Ovary (tissue), 10 donors: ENCODE measurements at places on chromosomes 7 and 10. TPM values are rescaled to one million over a fixed set of nuclear protein-coding genes. Genes with fewer than 3 reads are reported as not detected.

DNA sequence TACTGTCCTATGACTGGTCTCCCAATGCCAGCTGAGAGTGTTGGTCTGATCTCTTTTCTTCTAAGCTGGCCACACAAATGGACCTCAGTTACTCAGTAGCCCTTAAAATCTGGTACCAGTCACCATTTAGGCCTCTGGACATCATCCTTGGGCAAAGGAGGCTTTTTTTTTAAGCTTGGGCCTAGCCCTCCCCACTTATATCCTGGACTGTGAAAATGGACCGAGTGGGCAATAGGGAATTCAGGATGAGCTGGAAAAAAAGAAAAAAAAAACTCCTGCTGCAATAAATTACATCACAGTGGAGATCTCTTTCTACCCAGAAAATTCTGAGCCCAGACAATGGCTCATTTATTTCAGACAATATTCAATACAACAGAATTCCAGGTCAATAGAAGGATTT lies 68.4 kb downstream of the PARP12 start:
- peaks cover 6% of the 10 kb centered on the region for H3K4me1 ChIP-seq
- no peak overlapping the region for H3K4me3 ChIP-seq
- H3K27me3 ChIP-seq: no peaks in the 10 kb centered on the region
- H3K36me3 ChIP-seq: no peaks in the 10 kb centered on the region

DNA sequence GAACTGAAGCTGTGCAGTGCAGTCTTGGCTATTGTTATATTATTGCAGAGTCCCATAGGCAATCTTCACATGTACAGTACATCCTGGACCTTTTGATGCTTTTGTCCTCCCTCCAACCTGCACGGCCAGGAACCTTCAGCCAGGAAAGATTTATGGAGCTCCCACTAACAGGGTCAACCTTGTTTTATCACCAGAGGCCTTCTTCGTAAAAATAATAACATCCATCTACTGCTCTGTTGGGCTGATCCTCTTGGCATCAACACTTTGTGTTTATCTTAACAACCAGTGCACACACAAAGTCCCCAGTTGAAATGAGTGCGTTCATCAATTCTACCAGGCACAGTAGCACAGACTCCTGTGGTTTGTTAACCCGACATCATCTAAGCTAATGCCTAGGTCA lies 72.4 kb downstream of the AGMO start:
- no peak overlapping the region for H3K4me3 ChIP-seq
- H3K27ac ChIP-seq: no peak overlapping the region
- no peaks in the 10 kb centered on the region for H3K36me3 ChIP-seq
- no peak for DNase-seq
- H3K4me1 ChIP-seq: peaks cover 3% of the 10 kb centered on the region
- H3K27me3 ChIP-seq: no peaks in the 10 kb centered on the region

- no peaks in the 10 kb centered on the region for H3K27me3 ChIP-seq
- DNase-seq: no peak
- H3K4me3 ChIP-seq: no peak overlapping the region
- H3K36me3 ChIP-seq: no peaks in the 10 kb centered on the region
- peaks cover 9% of the 10 kb centered on the region for H3K4me1 ChIP-seq
Measured at GRCh38 chr10:35487336-35488034, 117.7 kb upstream of the GJD4 start.

GRCh38 chr7:24466168-24466768 lies 107.0 kb upstream of the PALS2 start:
- H3K4me1 ChIP-seq: no peaks in the 10 kb centered on the region
- DNase-seq: no peak
- no peak overlapping the region for H3K27ac ChIP-seq

DNA sequence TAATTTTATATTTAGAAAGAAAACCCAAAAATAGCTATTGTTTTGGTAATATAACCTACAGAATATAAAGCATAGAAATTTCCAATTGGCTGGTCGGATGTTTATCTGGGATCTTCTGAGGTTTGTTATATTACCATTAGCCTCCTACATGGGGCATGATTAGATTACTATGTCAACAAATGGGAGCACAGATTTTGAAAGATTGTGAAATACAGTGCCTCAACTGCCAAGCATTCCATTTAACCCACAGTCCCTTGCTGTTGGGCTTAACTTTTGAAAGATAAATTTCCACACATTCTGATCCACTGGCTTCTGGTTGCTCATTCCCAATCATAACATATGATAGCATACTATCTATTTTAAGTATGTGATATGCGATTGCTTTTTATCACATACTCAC lies 455.4 kb upstream of the C7orf33 start:
- no peaks in the 10 kb centered on the region for H3K27me3 ChIP-seq
- DNase-seq: no peak
- H3K4me3 ChIP-seq: no peak overlapping the region
- no peaks in the 10 kb centered on the region for H3K36me3 ChIP-seq
- H3K27ac ChIP-seq: no peak overlapping the region

DNA sequence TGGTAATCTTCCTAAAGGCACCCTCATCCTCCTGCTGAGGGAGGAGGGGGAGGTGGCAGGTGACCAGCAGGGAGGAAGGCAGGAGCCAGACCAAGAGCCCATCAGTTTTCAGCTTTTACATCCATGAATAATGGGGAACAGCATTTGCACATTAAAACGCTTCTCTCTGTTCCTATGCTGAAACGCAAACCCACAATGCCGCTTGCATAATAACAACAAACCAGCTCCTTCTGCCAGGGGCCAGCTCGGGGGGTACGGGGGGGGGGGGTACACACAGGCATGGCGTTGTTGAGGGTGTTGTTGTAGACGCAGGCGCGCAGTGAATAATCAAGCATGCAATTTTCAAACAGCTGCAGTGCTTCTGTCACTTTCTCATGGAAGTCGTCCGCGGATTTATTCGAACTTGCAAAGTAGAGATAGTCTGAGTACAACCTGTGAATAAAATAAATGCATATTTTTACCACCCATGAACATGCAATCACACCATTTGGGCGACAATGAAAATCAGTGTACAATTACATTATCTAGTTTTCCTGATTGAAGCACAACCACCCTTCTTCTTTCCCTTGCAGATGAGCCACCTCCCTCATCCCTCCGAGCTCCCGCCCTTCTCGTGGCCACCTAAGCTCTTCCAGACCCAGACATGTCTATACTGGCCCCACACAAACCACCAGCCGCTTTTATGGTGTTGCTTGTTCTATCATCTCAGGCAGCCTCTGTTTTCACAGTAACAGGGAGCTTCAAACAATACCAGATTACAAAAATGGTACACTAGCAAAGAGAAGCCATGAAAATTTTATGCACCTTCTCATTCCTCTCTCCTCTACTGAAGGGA lies 72.2 kb downstream of the CHST15 start:
- no peaks in the 10 kb centered on the region for H3K36me3 ChIP-seq
- peaks cover 8% of the 10 kb centered on the region for H3K4me1 ChIP-seq
- no peak overlapping the region for H3K27ac ChIP-seq
- H3K4me3 ChIP-seq: no peak overlapping the region

- no peak for DNase-seq
- H3K27ac ChIP-seq: no peak overlapping the region
- H3K4me1 ChIP-seq: peaks cover 2% of the 10 kb centered on the region
- H3K36me3 ChIP-seq: no peaks in the 10 kb centered on the region
- no peak overlapping the region for H3K4me3 ChIP-seq
Measured at GRCh38 chr10:77190291-77190690, 447.3 kb downstream of the KCNMA1 start.

GRCh38 chr10:129772468-129773358 lies 191.4 kb downstream of the EBF3 start:
- no peak overlapping the region for H3K4me3 ChIP-seq
- H3K4me1 ChIP-seq: no peaks in the 10 kb centered on the region
- DNase-seq: no peak
- no peaks in the 10 kb centered on the region for H3K27me3 ChIP-seq
- H3K36me3 ChIP-seq: no peaks in the 10 kb centered on the region
- H3K27ac ChIP-seq: no peak overlapping the region

DNA sequence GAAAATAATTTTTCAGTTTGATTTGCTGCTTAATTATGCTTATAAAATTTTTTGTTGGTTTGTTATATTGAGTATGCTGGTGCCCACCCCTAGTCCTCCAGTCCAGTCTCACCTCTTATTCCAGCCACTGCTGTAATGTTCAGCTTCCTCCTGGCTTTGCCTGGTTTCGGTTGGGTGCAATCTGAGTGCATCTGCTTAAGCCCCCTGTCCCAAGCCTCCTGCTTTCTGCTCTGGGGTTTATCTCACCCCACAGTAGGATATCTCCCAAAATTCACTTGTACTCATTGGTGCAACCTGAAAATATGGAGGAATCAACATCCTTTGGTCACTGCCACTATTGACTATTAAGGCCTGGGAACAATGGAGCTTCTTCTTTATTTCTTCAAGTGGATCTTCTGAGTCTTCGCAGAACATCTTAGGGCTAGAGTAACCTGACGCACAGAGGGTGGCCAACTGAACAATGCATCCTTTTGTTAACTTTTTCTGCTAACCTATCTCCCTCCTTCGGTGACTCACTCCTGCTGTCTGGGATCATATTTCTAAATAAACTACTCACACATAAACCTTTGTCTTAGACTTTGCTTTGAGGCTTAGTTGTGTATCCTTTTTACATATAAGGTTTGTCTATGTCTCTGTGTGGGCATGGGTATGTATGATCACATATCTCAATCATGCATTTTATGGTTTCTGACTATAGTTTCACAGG lies 19.1 kb upstream of the SOSTDC1 start:
- no peaks in the 10 kb centered on the region for H3K27me3 ChIP-seq
- no peak overlapping the region for H3K27ac ChIP-seq
- H3K36me3 ChIP-seq: no peaks in the 10 kb centered on the region

DNA sequence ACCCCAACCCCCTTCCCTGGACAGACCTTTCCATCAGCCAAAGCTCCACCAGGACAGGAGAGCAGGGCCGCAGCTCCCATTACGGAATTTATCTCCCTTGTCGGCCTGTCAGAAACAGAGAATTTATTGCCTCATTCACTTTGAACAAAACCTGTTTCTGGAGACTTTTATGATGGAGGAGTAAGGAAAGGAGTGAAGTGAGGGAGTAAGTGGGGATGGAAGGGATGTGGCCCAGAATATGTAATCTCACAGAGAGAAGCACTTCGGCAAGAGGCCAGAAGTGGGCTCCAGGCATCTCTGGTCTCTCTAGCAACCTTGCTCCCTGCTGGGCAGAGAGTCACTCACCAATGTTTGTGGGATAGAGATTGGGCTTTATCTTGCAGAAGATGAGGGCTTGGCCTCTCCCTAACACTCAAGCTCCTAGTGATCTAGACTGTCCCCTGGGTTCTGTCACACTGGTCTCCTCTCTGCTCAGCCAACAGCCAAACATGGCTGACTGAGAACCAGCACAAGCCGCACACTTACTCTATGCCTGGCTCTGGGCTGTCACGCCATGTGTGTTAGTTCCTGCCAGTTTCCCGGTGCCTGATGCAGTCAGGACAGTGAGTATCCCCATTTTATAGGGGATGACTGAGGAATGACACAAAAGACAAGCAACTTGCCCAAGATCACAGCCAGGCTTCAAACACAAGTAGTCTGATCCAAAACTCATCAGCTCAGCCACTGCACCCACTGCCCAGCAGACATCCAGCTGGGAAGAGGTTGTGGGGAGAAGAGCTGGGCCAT lies 149.4 kb upstream of the ZMIZ1 start:
- no peak for DNase-seq
- H3K27me3 ChIP-seq: no peaks in the 10 kb centered on the region
- H3K4me1 ChIP-seq: no peaks in the 10 kb centered on the region
- H3K4me3 ChIP-seq: no peak overlapping the region
- no peaks in the 10 kb centered on the region for H3K36me3 ChIP-seq
- no peak overlapping the region for H3K27ac ChIP-seq

GRCh38 chr10:16777473-16778370 lies 39.5 kb downstream of the RSU1 start:
- DNase-seq: peak; percentile 39
- H3K4me1 ChIP-seq: peaks cover 5% of the 10 kb centered on the region
- no peaks in the 10 kb centered on the region for H3K36me3 ChIP-seq

GRCh38 chr10:58773944-58774343 lies 261.3 kb downstream of the BICC1 start:
- peaks cover 13% of the 10 kb centered on the region for H3K4me1 ChIP-seq
- H3K36me3 ChIP-seq: no peaks in the 10 kb centered on the region
- H3K4me3 ChIP-seq: no peak overlapping the region
- H3K27me3 ChIP-seq: no peaks in the 10 kb centered on the region
- DNase-seq: no peak
- H3K27ac ChIP-seq: no peak overlapping the region

GRCh38 chr7:55081068-55081467 lies 62.3 kb downstream of the EGFR start:
- H3K36me3 ChIP-seq: no peaks in the 10 kb centered on the region
- no peaks in the 10 kb centered on the region for H3K27me3 ChIP-seq
- H3K4me1 ChIP-seq: peaks cover 11% of the 10 kb centered on the region
- H3K4me3 ChIP-seq: no peak overlapping the region
- no peak overlapping the region for H3K27ac ChIP-seq

DNA sequence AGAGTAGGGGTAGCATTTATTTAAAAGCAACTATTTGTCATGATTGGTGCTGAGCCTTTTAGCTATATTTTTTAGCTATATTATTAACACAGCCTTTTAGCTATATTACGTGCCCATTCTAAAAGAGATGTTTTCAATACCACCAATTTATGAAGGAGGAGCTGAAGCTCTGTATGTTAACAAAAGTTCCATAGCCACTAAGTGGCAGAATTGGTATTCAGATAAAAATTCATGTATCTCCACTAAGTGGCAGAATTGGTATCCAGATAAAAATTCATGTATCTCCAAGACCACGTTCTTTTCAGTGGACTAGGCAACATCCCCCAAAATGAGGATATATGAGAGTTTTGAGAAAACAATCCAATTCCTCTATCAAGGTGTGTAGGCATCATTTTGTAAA lies 268.6 kb downstream of the HGF start:
- no peak overlapping the region for H3K4me3 ChIP-seq
- no peaks in the 10 kb centered on the region for H3K36me3 ChIP-seq
- no peak for DNase-seq
- H3K27me3 ChIP-seq: no peaks in the 10 kb centered on the region

GRCh38 chr10:120689777-120690529 lies 161.2 kb upstream of the WDR11 start:
- no peak overlapping the region for H3K4me3 ChIP-seq
- H3K27ac ChIP-seq: no peak overlapping the region
- peaks cover 2% of the 10 kb centered on the region for H3K4me1 ChIP-seq
- no peaks in the 10 kb centered on the region for H3K36me3 ChIP-seq

DNA sequence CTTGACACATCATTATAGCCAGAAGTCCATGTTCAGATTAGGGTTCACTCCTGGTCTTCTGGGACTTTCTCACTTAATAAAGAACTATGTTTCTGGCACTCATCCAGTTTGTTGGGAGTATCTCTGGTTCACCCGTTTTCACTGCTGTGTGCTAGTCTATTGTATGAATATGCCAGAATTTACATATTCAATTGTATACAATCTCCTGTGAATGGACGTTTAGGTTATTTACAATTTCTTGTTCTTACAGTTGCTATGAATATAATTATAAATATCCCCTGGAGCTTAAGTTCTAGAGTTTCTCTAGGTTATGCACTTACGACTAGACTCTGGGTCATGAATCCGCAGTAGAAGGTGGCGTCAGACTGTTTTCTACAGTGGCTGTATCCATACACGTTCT lies 20.0 kb upstream of the RBM33 start:
- no peak overlapping the region for H3K27ac ChIP-seq
- no peaks in the 10 kb centered on the region for H3K27me3 ChIP-seq
- no peak for DNase-seq
- no peaks in the 10 kb centered on the region for H3K36me3 ChIP-seq

GJD4 gene
- total RNA-seq: not detected

TMEM130 gene
- 0.28 TPM for total RNA-seq

OR2A5 gene
- total RNA-seq: not detected

IFIT1B gene
- 0.18 TPM for total RNA-seq

COL26A1 gene
- 0.38 TPM for total RNA-seq

LYZL2 gene
- not detected for total RNA-seq

MNX1 gene
- total RNA-seq: not detected

AKR1C3 gene
- 18.5 TPM for total RNA-seq

KEL gene
- not detected for total RNA-seq

CCL24 gene
- total RNA-seq: not detected
